ENCODE measurements at places on chromosomes 16 and 17.

GRCh38 chr17:32311028-32311536 lies 30.9 kb downstream of the C17orf75 start:
- no peak for DNase-seq

- DNase-seq: no peak
Measured at GRCh38 chr17:33163533-33164168, 129.4 kb downstream of the ASIC2 start.

GRCh38 chr16:14364386-14365199 lies 265.5 kb downstream of the PARN start:
- DNase-seq: no peak

DNA sequence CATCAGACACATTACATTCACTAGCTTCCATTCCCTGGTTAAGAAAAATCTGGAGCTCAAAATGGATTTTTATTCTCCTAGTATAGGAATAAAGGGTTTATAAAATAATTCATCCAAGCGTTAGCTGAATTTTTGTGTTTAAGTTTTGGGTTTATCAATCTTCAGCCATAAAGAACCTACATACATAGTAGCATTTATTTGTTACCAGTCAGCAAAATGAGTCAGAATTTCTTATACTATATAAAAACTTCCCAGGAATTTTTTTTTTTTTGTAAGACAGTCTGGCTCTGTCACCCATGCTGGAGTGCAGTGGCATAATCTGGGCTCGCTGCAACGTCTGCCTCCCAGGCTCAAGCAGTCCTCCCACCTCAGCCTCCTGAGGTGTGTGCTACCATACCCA lies 40.2 kb upstream of the SLC12A3 start:
- DNase-seq: no peak

DNA sequence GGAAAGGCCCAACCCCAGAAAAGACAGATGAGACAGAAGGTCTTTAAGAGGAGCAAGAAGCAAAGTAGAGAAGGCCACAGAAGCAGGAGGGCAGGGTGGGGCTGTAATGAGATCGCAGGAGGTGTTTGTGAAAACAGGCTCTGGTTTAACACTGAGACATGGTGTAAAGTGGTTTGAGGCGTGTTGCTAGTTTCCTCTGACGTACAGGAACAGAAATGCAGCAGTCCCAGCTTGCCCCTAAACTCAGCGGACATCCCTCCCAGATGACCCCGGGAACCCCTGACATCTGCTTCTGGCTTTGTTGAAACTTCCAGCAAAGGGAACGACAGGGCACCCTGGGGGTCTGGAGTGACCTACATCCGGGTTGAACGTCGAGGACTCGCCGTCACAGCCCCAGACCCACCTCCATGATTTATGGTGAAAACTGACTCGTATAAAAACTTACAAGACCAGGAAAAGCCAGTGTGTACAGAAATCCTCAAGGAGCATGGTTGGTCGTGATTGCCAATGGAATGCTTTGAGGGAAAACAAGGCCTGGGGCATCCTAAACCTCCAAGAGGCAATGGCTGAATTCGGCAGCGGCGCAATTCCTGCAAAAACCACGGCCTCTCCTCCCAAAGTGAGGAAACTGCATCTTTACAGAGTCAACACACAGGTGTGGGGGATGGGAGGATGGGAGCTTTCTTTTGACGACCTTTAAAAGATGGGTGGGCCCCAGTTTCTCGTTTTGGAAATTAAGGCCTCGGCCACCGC lies 25.8 kb downstream of the LITAF start:
- DNase-seq: no peak

- no peak for DNase-seq
Measured at GRCh38 chr16:29974291-29975133, 844 bp downstream of the TAOK2 start.

- no peak for DNase-seq
Measured at GRCh38 chr17:47693731-47694580, at the start of gene TBKBP1. TSS of gene TBKBP1 (plus strand) at chr17:47694161. CDS start at chr17:47696113, 1,952 bp downstream.

DNA sequence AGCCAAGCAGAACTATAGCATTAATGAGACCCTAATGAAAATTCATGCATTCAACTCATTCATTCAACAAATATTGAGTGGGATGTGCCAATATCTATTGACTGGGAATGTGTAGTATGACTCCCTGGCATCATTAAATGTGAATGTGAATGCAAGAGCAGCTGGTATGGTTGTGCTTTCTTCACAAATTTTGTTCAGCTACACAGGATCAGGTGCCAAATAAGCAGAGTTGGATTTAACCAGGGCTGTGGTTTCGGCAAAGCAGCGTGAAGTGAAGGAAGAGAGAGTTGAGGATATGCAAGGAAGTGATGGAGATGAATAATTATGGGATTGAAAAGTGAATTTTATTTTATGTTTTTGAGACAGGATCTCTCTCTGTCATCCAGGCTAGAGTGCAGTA lies 87.1 kb upstream of the HNF1B start:
- no peak for DNase-seq

DNA sequence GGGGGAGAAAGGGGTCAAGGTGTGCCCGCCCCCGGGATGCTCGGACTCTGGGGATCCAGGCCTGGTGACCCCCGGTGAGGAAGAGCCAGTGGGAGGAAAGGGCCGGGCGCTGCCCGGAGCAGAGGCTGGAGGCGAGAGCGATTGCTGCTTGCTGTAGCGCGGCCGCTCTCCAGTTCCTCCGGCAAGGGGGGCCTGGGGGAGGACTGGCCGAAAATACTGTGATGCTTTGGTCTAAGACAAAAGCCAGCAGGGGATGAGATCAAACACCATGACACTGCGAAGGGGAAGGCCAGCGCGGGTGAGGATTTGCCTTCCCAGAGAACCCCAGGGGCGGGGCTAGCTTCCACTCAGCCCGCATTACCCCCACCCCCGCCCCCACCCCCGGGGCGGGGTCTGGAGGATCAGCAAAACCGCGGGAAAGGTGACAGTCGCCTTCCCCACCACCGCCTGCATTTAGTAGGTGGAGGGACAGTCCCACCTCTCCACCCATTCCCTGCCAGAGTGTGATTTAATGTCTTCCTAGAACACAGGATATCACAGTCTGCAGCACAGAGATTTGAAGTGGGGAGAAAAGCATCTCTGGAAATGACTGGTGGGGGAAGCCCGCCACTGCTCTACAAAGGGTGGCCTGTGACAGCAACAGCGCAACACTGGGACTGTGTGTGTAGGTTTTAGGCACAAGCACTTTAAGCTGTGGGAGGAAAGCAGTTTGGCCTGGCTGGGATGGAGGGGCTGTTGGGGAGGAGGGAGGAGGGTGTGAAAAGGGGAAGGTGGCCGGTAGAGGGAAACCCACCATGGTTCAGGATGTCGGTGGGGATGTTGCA lies 25.7 kb downstream of the MRC2 start:
- peak; percentile 34 for DNase-seq

DNA sequence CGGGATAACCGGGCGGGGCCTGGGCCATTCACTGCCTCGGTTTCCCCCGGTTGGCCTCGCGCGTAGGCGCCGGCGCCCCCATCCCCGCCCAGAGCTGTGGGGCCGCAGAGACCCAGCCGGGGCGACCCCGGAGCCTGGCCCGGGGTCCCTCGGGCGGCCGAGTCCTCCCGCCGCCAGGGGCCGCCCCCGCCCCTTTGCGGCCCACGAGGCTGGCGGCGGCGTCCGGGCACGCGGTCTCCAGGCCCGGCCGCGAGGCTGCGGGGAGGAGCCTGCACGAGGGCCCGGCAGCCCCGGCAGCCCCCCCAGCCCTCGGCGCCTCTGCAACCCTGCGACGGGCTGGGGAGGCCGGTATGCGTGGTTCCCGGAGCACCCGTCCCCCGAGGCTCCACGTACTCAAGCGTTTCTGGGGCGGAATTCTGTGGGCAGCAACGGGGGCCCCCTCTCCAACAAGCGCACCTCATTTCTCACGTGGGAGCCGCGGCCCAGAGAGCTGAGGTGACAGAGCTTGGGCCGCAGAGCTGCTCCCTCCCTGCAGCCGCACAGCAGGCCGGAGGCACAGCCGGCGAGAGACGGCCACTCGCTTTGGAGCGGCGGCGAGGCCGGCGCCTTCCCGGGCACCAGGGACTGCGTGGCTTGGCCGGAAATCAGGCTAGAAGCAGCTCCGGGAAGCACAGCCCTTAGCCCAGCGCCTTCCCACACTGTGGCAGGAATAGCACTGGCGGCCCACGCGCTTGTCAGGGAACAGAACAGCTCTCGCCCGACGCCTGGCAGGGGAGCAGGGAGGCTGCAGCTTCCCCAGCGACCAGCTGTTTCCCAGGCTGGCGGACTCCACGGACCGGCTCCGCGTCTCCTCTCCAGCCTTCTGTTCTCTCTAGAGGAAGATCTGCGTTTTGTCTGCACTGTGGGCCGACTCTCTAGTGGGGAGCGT lies 867 bp upstream of the LIMD2 start:
- no peak for DNase-seq

- no peak for DNase-seq
Measured at GRCh38 chr17:62572488-62572887, 55.0 kb upstream of the MRC2 start.

GRCh38 chr16:47612711-47613110 lies 151.6 kb downstream of the PHKB start:
- no peak for DNase-seq

DNA sequence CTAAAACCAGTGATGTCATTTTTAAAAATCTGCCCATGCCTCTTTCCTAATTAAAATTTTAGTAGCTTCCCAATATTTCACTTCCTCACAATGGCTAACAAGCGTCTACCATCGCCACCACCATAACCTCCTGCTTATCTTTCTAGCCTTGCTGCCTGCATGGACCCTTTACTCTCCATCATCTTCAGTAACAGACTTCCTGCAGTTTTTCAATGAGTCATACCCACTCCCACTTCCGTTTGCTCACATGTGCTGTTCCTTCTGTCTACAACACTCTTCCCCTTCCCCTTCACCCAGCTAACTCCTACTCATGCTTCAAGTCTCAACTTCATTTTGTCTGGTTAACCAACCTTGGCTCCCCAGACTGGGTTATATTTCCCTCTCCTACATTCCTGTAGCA lies 12.8 kb upstream of the SKAP1 start:
- no peak for DNase-seq

DNA sequence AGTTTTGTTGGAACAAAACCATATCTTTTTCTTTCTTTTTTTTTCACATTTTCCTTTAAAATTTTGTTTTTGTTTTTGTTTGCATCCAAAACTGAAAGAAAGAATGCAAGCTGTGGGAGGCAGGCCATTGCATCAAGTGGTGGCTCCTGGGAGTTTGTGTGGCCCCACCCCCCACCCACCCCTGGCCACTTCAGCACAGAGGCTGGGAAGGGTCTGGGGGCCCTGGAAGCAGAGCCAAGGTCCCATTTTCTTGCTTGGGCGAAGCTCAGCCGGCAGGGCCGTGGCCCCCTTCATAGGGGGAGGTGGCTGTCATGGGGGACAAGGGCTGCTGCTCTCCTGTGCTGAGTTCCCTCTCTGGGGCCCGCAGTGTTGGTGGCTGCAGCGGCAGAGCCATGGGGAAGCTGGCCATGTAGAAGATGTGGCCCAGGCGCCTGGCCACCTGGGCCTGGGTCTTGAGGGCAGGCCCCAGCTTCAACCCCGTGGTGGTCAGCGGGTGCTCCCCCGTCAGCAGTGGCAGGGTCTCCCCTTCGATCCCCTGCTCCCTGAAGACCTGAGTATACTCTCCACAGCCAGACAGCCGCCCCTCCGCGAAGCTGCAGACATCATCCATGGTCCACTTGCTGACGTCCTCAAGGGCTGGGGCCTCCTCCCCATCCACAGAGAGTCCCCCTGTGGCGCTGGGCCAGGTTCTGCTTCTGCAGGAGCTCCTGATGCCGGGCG lies 19.8 kb downstream of the PAFAH1B1 start:
- DNase-seq: no peak

- DNase-seq: no peak
Measured at GRCh38 chr17:76687298-76688164, 23.2 kb downstream of the MXRA7 start.

All from GM04504 (cell line).